ENCODE measurements at places on chromosomes 11 and 22.

- DNase-seq = no peak
Observed at GRCh38 chr22:44307509-44308169, 5.1 kb downstream of the SHISAL1 start.

DNA sequence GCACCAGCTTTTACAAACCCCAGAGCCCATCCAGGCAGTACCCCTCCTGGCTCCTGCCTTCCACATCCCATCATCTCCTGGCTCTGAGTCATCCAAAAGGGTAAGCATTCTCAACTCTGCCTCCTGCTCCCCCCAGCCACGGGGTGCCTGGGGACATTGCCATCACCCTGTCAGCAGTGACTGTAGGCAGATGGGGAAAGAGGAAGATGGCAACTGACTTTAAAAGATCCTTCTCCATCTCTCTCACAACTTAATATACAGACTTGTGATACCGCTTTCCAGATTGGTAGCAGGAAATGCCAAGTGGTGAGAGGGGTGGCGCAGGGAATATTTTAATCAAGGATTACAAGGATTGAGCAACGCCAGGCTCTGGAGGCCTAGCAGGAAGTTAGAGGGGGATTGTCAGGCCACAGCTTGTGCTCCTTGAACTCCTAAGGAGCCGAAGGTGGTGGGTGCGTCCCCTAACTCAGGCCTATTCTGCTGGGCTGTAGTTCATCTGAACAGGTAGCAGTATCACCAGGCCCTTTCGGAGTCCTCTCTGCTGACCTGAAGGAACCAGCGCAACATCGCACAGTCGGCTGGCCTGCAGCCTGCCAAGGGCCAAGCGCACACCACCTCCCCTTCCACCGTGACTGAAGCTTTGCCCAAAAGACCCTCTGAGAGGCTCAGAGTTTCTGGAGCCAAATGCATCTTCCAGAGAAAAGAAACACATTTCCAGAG is 83.3 kb downstream of the ZC3H12C start:
- peak; percentile 81 for DNase-seq

DNA sequence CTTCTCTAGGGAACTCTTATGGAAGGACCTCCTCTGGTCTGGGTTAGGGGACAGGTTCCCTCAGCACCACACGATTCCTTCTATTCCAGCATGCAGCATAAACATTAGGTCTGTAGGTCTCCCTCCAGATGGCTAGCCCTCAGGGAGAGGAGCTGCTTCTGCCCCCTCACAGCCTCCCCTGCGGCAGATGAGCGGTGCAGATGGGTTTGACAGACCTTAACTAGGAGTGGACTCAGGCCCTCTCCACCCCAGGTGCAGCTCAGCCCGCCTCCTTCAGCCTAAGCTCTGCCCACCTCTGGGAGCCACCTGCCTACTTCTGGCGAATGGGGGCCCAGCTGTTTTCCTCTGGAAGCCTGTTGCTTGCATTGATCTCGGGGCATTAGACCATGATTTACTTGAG is 55.7 kb upstream of the EIF3D start:
- peak; percentile 46 for DNase-seq

- DNase-seq = no peak
Observed at GRCh38 chr11:123942413-123942812, 1.2 kb downstream of the OR6T1 start.

DNA sequence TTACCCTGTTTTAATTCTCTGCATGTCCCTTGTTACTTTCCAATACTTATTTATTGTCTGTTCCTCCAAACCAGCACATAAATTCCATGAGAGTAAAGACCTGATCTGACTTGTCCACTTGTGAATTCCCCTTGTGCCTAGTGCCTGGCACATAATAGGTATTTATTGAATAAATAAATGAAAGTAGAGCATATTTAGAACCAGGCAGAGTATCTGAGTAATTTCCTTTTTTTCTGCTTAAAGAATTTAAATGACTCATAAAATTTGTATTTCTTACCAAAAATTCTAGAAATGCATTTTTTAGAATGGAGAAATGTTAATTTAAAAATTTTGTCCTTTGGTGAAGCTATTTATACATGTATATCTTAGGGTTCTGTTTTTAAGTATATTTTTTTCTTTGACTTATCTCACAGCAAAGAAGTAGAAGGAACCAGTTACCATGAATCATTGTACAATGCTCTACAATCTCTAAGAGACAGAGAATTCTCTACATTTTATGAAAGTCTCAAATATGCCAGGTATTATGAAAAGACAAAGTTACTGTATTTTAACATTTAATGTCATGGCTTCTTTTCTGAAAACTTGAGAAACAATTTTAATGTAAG is 96.8 kb downstream of the ATM start:
- DNase-seq = no peak

GRCh38 chr11:106021967-106022794 is at the start of gene MSANTD4:
Gene MSANTD4 (minus strand): TSS chr11:106022240. CDS start chr11:106010917, 11,323 bp downstream.
- DNase-seq = peak; percentile 100

DNA sequence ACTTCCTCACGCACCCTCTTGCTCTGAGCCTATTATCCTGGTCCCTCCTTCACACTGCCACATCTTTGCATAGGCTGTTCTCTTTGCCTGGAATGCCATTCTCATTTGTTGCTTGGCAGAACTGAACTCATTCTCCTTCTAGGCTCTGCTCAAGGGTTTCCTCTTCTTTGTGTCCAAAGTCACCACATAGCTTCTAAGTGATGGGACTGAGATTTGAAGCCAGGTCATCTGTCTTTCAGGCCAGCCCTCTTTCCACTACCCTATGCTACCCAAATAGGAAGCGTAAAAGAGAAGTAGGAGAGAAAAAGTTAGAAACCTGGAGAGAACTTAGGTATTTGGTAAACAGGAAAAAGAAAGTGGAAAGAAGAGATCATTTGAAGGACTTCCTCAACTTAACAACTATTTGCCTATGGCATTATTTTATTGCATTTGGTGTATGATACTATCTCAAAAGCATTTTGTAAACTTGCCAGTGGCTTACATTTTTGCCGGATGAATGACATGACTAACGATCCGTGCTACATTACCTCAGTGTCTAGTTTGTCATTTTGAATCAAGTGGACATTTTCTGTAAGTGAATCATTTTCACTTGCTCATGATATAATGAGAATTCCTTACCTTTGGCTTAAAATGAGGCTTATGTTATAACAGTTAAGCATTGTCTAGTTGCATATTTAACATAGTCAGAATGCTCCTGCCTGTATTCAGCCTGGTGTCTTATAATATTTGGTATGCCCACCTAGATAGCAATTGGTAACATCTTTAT is 18.5 kb downstream of the NF2 start:
- peak; percentile 30 for DNase-seq

- no peak for DNase-seq
Observed at GRCh38 chr11:130601764-130602460, 153.5 kb downstream of the ADAMTS15 start.

- no peak for DNase-seq
Observed at GRCh38 chr11:95304777-95305176, 73.8 kb upstream of the SESN3 start.

GRCh38 chr11:115198321-115198741 is 305.9 kb downstream of the CADM1 start:
- DNase-seq = no peak

DNA sequence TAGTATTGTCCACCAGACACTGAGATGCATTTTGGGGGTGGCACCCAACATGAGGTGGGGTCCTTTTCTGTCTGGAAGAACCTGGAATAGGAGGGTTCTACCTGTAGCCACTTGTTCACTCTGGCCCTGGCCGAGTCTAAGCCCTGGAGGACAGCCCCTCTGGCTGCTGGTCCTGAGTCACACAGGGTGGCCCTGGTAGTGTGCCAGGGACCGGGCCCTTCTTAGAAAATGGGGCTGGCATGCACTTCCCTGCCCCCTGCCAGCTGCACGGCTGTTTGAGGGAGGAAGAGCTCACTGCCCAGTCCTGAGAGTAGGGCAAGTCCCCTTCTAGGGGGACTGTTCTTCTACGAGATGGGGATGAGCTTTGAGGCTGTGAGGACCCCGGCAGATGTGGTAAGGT is 2.2 kb downstream of the PLCB3 start:
- DNase-seq = no peak

DNA sequence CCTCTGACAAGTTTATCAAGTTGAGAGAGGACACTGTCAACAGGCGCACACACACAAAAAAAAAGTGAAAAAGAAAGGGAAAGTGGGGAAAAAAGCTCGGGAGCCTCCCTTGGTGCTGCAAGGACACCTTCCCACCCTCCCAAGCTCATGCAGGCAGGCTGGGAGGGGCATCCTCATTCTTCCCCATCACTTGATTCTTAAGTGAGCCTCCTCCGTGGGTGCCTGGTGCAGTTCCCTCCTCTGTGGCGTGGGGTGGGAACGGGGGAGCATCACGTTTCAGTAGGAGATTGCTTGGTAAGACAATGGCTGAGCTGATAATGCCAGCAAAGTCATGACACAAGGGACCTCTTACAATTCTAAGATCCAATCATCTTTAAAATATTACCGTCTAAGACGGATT is 108.8 kb downstream of the NXPE2 start:
- DNase-seq = no peak

DNA sequence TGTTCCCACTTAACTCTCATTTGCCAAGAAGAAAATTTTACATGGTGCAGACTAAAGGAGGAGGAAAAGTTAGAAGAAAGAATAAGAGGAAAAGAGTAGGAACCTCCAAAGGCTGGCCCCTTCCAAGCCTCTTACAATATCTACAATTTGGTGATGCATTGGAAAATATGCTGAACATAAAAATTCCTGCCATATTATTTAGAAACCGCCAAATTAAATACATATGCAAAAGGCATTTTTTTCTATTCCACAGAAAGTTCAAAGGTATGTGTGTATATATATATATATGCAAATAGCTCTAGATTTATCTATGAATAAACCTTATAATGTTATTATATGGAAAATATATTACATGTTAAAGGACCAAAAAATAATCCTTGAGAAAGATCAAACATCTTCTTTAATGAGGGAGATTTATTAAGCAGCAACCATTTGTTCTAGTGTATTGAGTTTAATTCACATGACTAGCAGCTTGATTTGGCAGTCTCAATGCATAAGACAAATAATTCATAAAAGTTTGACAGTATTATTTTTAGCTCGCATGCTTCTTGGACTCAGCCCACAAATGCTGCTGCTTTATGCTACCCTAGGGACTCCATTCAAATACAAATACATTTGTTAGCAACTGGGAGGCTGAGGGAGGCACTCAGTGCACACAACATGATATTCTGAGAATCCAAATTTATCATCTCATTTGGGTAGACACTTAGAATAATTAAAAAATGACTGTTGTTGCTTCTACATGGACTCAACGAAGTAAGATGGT is 184.9 kb downstream of the SBF2 start:
- peak; percentile 89 for DNase-seq

DNA sequence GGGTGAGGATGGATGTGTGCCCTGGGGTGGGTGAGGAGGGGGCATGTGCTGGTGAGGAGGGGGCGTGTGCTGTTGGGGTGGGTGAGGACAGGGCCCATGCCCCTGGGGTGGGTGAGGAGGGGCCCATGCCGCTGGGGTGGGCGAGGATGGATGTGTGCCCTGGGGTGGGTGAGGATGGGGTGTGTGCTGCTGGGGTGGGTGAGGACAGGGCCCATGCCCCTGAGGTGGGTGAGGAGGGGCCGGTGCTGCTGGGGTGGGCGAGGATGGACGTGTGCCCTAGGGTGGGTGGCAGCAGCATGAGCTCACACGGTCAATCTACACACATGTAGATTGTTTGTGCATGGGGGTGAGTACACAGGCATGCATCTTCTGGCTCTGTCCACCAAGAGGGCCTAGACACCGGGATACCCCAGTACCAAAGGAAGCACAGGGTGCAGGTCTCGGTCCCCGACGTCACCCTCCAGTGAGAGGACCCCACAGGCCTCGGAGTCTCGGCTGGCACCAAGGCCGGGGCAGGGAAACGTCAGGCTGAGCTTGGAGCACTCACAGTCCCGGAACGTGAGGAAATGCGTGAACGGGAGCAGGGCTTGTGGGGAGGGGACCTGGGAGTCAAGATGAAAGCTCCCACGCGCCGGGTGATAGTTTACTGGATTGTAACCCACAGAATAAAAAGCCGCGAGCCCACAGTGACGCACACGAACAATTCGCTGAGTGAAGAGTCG is 37.4 kb upstream of the TOLLIP start:
- no peak for DNase-seq

DNA sequence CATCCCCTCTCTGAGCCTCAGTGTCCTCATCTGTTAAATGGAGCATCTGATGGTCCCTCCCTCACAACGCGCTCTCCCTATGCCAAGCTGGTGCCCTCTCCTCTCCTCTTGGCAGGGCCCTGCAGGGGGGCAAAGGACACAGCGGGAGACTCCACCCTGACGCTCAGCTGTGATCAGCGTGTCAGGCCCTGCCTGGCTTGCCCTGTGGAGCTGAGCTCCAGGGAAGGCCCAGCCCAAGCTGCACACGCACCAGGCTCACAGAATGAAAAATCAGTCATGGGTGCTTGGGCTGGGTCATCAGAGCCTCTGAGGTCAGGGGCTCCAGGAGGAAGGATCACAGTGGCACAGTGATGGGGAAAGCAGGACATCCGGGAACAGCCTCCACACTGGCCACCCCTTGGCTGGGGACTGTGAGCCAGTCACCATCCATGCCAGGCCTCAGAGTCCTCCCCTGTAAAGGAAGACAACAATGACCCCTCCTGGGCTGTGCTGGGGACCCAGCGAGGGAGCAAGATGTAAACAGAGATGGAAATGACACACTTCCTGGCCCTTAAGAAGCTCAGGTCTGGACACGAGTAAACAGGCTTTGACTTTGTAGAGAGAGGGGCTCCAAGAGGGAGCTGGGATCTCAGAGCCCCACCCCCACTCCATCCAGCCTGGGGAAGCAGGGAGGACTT is 36.6 kb downstream of the RPL3 start:
- no peak for DNase-seq

DNA sequence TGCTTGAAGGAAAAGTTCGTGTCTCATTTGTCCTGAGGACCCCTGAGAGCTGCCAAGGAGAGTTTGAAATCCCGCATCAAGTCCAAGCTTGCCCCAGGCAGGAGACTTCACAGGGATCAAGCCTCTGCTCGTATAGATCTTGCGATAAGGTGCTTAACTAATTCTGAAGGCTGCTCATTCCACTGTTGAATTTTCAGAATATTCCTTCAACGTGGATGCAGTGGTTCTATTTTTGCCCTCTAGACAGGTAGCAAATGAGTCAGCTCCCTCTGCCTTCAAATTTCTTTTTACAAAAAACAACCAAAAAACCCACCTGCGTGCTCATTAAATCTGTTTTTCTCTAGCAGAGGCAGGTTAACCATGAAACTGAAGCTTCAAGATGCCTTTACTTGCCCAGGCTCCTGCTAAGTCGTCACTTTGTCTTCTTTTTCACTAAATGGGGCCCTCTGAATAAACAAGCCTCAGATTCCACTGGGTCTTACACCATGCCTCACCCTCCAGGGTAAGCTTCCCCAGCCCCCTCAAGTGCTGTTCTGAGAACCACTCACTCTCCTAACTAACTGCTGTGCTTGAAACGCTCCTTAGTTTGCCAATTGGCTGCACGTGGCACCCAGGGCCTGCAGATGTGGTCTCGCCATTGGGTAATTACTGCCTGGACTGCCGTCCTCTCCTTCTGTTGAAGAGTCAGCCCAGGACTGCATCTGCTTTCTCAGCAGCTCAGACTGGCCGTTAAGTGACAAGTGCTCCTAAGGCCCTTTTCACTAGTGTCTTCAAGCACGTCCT is 105.0 kb downstream of the TRPC6 start:
- no peak for DNase-seq

DNA sequence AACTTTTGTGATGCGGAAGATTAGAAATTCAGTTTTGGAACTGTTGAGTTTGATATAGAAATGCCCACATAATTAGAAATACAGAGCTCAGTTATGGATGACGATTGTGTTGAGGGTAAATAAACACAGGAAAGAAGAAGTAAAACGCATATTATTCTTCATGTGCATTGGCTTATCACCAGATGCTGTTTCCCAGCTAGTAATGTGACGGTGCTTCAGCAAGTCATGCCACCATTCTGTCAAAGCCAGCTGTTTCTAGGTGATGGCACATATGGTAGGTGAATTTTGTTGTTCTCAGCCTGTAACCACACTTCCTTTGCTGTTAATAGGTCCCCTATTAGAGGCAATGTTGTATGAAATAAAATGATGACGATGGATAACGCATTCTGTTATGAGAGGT is 68.9 kb downstream of the C11orf65 start:
- DNase-seq = no peak
